CD4-positive, alpha-beta T cell treated with Interleukin-17A for 1 hour (primary cell): ENCODE measurements at places on chromosomes 2 and 18.

DNA sequence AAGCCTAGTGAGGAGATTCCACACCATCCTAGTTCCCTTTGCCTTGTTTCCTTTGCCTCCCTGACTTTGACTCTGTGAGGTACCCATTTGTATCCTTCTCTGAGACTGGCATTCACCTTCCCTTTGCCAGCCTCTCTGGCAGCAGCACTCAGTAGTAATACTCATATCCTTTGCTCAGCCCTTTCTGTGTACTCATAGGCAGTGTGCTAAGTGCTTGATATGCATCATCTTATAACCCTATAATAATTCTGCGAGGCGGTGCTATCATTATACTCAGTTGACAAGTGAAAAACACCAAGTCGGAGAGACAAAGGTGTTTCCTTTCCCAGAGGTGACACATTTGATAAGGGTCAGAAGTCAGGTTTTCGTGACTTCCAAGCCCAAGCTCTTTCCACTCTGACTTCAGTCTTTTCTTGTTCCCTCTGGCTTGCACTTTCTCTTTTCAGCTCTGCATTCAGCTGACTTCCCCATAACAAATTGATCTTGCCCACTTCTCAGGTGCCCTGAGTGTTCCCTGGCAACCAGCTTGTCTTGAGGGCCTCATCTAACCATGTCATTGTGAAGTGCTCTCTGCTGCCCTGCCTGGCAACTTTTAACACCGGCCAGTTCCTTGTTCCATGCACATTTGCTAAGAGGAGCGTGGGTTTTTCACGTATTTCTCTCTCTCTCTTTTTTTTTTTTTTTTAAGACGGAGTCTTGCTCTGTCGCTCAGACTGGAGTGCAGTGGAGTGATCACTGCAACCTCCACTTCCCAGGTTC lies 94.5 kb upstream of the UPP2 start:
- no peak for DNase-seq

GRCh38 chr2:227939271-227940027 lies 68.0 kb downstream of the DAW1 start:
- no peak for DNase-seq

DNA sequence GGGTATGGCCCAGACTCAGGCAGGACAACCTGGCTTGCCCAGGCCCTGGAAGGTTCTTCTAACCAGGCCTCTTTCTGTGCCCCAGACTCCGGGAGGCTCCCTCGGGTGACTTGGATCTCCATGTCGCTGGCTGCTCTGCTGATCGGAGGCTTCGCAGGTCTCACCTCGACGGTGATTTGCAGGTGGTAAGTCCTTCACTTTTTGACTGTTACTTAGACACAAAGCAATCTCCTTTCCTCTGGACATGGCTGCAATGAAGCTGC lies 103.5 kb downstream of the TPO start:
- DNase-seq: no peak

DNA sequence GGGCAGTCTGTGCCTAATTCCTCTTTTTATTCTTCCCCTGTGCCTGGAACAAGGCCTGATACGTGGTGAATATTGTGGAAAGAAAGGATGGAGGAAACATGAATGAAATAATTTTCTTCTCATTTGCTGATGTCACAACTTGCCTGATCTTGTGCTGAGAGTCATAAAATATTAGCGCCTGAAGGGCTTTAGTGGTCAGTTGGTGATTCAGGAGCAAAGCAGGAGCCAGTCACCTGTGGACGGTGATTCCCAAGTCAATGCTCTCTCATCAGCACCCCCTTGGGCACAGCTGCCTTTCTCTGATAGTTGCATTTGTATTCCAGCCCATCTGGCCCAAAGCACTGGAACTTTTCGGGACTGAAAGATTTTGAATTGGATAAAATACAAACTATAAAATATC lies 502.6 kb upstream of the RAB12 start:
- no peak for DNase-seq

- no peak for DNase-seq
Observed at GRCh38 chr2:7559791-7560190, 642.6 kb downstream of the RNF144A start.
